ENCODE measurements at places on chromosomes 5 and 9.

DNA sequence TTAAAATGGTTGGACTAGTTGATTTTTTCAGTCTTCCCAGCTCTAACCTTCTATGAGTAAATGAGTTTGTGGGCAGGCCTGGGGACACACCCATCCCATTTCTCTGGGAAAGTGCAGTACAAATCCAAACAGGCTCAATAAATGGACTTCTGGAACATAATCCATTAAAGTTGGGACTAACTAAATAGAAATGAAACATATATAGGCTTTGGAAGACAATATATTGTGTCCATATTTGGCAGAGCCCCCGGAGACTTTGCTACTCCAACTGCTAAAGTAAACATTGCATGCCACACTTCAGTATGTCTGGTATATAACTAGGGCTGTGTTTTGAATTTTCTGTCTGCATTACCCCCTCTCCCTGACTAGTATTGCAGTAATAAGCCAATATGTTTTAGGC lies 191.4 kb upstream of the DAB2 start:
- DNase-seq, result no peak

GRCh38 chr5:125700380-125700861 lies 722.8 kb upstream of the GRAMD2B start:
- DNase-seq, result no peak

DNA sequence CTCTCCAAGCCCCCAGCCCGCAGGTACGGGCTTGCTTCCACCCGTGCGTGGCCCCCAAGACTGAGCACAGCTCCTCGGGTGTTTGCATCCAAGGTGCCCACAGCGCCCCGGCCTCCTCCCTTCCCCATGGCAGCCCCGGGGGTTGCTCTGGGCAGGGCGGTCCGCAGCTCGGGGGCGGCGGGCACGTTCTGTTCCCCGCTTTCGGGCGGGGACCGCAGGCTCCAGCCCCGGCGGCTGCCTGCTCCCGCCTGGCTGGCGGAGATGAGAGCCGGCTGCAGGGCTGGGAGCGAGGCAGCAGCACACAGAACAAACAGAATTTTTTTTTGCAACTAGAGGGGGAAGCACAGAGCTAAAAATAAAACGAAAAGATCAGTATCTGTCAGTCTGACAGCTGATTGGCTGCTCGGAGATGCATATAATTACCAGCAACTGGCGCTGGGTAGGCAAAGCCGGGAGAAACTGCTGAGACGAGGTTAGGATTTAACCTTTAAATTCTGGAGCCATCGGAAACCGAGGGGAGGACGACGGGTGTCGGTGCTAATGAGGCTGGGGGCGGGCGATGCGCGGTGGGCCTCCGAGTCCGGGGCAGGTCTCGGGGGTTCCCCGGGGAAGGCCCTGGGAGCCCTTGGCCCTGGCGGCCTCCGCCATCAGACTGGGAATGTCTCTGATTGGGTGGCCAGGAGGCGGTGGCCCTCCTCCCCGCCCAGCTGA lies 142.7 kb upstream of the IER5L start:
- DNase-seq, result peak; percentile 42

DNA sequence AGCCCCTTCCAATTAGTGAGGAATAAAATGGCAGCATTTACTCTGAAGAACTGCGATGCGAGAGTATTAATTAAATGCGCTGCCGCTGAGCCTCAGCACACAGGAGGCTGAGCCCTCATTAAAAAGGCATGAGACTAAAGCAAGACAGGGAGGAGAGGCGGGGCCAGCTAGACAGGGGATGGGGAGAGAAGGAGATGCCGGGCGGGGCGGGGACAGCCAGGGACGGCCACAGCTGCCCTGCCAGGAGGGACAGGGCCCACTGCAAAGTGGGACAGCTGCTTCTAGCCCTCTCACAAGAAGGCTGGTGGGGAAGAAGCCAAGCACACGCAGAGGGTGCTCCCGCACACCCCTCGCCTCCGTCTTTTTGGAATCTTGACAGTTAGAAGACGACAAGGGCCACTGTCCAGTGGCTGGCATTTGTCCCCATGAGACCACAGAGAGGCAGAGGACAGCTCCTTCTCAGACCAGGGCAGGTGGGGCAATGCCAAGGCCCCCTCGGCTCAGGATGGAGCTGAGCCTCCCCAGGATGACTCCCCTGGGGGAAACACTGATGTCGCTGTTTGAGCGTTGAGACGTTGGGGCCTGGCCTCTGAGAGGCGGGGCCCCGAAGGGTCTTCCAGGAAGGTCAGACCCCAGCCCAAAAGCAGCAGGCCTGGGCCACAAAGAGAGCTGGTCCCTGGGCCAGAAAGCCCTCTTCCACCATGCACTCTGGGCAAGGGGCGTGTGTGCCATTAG lies 26.9 kb downstream of the ADAMTS2 start:
- no peak for DNase-seq

DNA sequence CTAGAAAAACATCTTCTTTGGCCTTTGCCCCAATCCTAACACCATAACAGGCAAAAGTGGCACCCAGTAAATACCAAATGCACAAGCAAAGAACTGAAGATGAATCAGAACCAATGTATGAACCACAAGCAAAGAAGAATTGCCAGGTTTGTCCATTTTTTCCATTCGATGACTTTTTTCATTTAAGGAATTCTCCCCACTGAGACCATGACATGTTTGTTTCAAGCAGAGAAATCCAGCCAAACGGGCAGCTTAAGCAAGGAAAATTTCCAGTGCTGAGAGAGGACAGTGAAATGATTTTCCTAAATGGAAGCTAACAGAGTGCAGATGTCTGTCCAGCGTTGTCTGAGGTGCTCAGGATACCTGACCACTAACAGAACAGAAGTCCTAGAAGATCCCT lies 203.7 kb downstream of the ADAMTS12 start:
- DNase-seq, result no peak

GRCh38 chr9:96567203-96567700 lies 52.4 kb downstream of the CDC14B start:
- no peak for DNase-seq

- no peak for DNase-seq
Measured at GRCh38 chr5:77156379-77156778, 54.1 kb upstream of the PDE8B start.

GRCh38 chr5:65914641-65915196 lies 11.7 kb upstream of the ERBIN start:
- no peak for DNase-seq

DNA sequence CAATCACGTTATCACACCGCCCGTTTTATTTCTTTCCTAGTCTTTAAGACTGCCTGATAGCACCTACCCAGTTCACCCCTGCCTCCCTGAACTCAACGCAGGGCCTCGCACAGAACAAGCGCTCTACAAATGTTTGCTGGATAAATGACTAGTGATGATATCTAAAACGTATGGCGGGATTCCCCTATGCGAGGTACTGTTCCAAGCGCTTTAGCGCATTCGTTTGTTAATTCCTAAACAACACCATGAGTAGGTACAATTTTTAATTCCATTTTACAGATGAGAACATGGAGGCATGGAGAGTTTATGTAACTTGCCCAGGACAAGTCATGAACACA lies 6.6 kb downstream of the POU4F3 start:
- DNase-seq, result no peak

DNA sequence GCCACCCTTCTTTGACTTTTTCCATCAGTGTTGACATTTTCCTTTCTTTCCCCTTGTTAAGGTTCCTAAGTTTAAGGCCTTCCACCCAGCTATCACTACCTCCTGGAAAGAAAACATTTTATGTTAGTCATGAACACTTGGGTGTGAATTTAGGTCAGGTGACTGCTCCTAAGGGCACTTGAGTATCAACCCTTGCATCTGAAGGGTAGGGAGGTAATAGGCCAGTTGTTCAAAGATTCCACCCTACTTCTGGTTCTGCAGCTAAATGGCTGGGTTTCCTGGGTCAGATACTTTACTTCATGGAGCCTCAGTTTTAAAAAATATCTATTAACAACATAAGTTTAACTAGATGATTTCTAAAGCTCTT lies 49.1 kb upstream of the OSMR start:
- DNase-seq, result no peak

DNA sequence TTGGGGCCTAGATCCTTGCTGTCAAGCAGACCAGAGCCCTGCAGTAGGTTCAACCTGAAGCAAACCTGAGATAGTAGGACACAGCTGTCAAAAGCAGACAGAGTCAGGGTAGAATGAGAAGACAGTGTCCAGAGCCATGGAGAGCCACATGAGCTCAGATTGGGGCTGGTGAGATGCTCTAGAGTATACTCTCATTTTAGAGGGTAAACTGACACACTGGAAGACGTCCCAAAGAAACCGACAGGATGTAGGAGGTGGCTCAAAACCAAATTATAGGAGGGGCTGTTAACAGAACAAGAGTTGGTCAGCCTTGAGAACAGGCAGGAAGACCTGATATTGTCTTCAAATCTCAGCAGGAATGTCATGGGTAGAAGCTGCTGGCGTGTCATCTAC lies 11.5 kb downstream of the CCDC69 start:
- no peak for DNase-seq

- no peak for DNase-seq
Measured at GRCh38 chr5:180815293-180815917, 12.8 kb upstream of the MGAT1 start.

DNA sequence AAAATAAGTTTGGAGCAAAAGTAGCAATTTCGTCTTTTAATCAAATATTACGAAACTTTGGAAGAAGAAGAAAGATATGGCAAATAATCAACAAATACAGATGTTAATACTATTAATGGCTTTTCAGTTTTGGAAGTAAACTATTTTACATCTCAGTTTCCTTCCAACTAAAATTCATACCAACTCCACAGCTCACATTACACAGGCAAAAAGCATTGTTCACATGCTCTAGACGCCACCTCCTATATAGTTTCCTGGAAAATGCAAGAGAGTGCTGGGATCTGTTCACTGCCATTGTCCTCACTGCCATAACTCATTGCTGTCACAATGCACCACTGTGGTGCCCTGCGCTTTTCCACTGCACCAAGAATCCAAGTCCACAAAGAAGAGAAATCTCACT lies 149.0 kb upstream of the FTMT start:
- DNase-seq, result no peak

DNA sequence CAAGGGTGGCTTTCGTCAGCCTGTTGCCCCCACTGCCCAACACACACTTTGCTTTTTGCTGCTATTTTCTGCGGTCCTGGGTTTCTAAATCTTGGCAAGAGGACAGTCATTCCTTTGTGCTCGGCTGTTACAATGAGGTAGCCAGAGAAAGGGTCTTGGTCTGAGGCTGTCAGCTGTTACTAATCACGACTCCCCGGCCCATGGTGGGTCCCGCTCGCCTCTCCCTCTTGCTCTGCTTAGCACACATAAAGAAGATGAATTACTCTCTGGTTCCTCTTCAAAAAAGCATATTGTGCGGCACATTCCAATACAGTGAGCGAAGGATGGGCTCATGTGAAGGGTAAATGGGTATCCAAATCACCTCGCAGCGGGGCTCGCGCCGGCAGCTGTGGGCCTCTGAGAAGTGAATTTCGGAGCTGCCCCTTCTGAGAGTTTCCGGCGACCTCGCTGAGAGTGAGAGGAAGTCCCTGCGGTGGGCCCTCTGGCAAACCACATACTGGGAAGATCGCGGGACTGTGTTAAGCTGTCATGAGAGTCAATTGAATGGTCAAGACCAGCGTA lies 56.0 kb downstream of the SLC1A3 start:
- DNase-seq, result no peak

DNA sequence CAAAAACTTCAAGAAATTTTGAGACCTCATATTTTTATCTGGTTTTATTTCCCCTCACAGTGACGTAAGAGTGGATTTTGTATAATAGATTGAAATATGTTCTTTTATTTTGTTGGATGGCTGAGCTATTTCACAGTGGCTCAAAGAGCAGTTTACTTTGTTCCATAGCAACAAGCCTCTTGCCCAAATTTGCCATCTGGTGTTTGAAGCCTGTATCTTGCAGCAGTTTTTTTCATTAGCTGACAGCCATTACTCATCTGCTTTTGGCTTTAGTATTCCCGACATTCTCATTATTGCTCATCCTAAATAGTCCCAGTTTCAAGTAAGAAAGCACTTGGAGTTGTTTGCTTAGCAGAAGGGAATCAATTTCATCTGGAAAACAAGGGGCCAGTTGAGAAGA lies 36.3 kb downstream of the GDA start:
- no peak for DNase-seq

- DNase-seq, result no peak
Measured at GRCh38 chr5:56705217-56705616, 110.1 kb upstream of the MAP3K1 start.
